ENCODE measurements at places on chromosomes 4 and X.

DNA sequence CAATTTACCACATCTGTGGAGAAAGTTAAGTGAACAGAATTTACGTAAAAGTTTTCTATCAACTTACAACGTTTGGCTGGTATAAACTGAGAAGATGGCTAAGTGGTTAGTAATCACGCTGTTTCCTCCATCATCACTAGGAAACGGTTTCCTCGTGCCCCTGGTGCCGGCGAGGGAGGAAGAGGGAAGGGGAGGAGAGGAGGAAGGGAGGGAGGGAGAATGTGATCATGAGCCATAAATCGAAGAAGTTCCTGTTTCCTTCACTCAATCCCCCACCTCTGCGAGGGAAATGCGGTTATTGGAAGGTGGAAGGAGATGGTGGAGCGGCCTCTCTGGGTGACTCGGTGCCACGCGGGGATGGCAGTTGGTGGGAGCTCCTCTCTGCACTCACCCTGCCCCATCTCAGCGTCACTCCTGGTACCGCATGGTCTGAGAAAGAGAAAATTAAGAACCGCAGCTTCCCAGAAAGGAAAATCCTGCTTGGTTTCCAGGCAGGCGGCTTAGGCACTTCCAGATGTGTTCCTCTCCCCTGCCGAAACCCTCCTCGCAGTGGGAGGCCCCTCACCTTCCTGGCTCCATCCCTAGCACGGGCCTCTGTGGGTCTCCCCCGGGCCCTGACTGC, 216.8 kb downstream of the AFAP1 start:
- DNase-seq = no peak

DNA sequence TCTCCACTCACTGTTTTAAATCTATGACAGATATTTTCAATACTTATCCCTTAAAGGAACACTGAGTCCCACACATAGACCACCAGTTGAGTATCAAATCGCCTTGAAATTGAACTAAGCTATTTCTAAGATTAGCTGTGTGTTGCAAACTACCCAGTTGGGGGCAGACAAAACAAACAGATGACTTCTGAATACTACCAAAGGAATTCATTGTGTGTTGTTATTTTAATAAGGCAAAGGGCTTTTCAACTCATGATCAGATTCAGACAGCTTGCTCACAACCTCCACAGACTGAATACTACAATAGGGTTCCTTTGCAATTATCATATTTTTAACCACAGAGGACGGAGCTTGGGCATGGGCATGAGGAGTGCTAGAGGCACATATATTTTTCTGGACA, 283.0 kb upstream of the GPC4 start:
- no peak for DNase-seq

DNA sequence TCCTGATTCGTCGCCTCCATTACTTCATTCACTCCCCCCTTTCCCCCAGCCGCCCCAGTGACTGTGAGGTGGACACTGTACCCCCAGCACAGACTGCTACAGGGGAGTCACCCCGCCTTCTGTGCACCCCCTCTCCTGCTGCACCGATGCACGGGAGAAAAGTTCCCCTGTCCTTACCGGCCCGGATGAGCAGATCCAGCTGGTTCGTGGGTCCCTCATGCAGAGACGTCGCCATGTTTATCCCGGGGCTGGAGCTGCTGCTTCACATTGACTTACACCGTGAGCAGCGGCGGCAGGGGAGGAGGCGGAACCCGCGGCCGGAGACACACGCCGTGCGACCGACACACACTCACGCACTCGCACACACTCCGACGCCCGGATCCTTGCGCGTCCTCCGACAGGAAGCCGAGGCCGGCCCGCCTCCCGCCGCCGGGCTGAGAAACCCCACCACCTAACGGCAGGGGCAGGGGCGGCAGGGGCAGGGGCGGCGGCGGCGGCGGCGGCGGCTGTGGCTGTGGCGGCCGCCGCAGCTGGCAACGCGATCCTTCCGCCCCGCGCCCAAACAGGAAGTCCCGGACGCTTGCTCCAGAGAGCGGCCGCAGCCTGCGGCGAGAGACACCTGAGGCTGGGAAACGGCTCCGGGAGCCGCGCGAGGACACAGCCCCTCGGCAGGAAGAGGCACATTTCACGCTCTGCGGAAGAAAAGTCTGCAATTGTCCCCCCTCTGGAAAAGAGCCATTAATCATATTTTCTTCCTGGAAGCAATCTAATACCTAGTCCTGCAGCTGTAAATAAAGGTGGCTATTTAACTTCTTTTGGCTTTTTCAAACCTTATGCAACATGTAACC, 68.6 kb downstream of the NOCT start:
- DNase-seq = peak; percentile 93

GRCh38 chr4:141797966-141798365, 161.6 kb downstream of the IL15 start:
- DNase-seq = no peak

DNA sequence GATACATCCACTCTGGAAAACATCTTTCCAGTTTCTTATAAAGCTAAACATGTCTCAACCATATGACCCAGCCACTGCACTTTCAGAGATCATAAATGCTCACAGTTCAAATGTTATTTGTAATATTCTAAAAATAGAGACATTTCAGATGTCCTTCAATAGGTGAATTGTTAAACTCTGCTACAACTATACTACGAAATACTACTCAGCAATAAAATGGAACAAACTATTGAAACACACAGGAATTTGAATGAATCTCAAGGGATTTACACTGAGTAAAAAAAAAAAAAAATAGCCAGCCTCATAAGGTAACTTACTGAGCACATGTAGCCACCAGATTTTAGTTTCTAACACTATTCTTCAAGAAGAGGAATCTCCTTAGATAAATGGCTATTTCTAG, 253.9 kb downstream of the PCDH18 start:
- DNase-seq = no peak

- DNase-seq = no peak
These were observed 1.1 kb downstream of the WDR17 start for GRCh38 chr4:176066757-176067156.

DNA sequence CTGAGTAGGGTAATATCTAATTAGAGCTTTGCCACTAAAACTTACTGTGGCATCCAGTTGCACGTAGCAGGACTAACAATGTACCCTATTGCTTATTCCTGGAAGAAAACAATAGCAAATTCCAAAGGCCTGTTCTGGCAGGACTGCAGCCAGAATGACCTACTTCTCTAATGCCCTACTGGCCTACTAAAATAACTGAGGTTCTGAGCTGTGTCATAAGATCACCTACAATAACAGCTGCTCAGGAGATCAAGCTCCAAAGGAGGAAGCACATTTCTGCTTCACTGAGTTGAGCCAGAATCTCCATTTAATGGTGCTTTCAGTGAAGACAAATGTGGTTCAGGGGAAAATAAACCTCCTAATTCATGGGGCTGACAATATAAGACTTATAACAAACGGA, 42.2 kb upstream of the CXCL8 start:
- no peak for DNase-seq

DNA sequence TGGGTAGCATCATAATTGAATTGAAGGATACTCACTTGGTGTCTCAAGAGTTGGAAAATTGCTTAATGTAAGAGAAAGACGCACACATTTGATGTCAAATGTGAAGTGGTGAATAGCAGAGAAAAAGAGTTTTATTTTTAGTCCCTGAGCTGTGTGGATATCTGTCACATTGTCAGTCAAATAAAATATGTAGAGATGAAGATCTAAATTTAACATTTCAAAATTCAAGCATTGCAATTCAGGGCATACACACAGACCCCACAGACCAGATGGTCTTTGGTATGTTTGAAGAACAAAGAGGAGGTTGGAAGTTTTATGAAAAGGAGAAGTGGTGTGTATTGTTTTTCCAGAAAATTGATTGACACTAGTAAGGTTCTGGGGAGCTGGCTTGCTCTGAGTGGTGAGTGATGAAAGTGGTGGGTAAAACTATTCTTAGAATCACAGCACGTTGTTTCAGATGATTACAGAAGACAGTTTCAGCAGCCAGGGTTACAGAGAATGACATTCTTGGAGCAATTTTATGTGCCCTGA, 44.9 kb upstream of the BBS12 start:
- DNase-seq = no peak

DNA sequence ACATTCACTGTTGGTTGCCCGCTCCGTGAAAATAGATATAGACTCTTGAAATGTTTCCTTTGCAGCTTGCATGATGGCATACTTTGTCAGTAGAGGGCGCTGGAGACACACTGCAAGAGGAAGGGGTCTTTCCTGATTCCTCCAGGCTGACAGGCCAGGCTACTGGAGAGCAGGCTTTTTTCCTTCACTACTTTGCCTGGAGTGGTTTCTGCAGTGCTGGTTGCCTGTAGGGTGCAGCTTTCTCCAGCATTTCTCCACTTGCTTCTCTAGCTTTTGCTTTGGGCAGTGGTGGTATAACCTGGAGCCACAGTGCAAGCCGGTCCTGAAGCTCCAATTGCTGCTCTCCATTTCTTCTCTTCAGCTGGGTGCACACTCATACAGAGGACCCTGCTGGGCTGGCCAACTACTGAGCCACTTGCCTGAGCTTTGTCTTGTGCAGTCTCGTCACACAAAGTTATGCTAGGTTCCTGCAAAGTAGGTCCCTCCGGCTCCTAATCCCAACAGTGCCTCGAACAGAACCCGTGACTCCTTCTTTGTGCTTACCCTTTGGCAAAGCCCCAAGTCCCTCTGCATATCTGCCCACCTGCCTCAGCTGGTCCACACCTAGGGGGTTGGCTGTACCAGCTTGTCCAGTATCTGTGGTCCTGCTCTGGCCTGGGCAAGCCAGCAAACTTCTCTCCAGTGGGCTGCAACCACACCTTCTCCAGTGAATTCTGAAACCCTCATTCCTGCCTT, 46.3 kb downstream of the RASSF6 start:
- peak; percentile 84 for DNase-seq

DNA sequence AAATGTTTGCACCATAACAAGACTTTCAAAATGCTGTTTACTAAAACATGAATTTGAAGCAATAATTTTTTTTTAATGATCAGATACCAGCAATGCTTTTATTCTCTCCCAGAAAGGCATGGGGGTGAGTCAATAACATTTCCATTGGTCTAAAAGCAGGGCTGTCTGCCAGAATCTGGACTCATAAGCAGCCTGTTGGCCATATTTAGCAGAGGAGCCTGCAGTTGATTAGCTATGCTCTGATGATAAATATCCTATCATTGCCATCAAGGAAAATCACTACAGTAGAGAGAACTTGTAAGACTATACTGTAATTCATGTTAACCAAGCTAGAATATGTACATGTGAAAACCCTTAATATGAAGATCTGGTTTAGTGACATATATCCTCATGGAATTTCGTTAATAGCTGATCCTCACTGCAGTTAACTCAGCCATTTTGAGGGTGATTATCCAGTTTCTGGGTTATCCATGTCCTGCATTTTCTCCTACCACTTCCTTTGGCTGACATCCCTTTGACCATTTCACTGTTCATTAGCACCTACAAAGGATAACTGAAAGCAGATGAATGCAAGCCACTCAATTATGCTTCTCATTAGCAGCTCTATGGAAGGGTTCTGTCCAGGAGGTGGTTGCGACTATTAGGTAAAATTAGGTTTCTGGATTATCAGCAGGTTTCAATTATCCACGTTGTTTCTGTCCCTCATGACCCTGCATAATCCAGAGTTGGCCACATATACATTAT, 72.9 kb upstream of the DIAPH2 start:
- peak; percentile 2 for DNase-seq

DNA sequence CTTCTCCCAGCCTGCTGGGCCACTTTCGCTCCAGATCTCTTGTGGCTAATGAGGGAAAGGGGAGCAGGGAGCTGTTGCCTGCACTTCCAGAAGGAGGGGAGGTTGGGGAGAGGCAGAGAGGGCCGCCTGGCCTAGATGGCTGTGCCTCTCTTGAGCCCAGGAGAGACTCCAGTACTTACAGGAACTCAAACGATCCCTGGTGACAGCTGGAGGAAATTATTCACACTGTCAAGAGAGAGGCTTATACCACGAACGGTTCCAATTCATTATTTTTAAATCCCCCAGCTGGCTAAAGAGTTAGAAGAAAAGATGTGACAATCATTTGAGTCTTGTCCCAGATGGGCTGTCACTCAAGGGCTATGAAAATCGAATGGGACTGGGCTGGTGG, 96.1 kb downstream of the PHKA2 start:
- DNase-seq = no peak

DNA sequence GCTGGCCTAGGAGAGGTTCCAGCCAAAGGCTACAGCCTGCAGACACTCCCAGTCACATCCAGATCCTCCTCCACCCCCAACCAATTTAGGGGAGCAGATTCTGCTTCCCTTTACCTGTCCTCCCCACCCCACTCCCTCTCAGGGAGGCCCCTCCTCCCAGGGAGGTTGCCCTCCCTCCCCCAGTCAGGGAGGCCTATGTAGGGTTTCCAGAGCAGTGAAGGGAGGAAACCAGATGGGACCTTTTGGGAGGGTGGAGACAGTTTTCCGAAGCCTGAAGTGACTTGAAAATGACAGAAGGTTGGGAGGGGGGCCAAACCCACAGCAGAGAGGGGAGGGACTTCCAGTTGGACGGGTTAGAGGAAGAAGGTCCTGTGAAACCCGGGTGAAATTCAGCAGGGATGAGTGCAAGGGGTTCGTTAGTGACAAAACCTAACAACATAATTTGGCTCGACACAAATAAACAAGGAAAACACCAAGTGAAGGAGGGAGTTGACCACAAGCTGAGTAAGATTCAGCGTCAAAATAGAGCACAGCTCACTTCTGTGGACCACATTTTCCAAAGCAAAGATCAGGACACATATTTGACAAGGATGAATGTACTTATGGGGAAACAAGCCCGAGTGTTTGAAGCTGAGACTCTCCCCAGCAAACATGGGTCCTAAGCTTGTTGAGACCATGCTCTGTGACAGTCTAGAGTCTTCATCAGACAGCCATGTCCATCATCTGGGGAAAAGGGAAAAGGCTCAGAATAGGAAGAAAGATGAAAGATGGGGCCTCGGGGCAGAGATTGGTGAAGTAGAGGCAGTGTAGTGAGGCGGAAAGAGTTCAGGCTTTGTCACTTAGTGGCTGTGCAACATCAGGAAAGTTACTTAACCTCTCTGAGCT, 46.4 kb downstream of the PRPS1 start:
- DNase-seq = no peak

DNA sequence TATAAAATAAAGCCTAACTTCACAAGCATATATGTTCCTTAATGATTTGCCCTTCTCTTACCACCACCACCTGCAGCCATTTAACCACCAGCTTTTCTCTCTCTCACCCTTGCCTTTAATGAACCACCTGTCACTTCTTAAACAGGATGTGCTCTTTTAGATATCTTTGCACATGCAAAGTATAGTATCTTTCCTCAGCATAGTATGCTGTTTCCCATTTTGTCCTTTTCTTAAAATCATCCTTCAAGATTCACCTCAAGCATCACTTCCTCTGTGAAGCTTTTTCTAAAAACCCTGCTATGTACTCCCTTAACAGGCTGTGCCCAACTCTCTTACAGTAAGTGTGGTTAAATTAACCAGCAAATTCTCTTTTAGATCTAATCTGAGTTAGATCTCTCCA, 8.2 kb upstream of the CNOT6L start:
- DNase-seq = no peak

DNA sequence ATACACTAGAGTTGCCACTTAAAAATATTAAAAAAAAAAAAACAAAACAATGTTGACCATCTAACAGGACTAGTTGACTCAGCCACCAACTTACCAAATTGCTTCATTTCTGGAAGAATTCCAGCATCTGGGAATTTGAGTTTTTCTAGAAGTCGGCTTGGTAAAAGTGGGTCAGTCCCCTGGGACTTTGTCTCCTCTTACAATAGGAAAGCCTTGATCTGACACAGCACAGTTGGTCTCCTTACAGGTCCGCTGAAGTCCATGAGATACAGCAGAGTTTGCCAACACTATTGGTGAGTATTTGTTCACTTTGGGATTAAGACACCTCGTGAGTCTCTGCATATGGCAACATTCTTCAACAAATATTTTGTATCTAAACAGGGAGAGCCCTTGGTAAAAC, 18.2 kb upstream of the DDIT4L start:
- DNase-seq = no peak

GRCh38 chr4:151983854-151984253, 223.0 kb upstream of the GATB start:
- DNase-seq = no peak

- peak; percentile 74 for DNase-seq
These were observed 108.3 kb downstream of the DCTD start for GRCh38 chr4:182808673-182809416.

All from lung microvascular endothelial cell (primary cell).